CD4-positive, alpha-beta T cell (primary cell): ENCODE measurements at places on chromosomes 12 and 14. TPM values are rescaled to one million over a fixed set of nuclear protein-coding genes. Genes with fewer than 3 reads are reported as not detected.

Gene PTPRQ
- not detected for total RNA-seq

Gene TOMM20L
- not detected for total RNA-seq

Gene MIP
- total RNA-seq, result not detected

Gene CD163L1
- not detected for total RNA-seq

Gene RND1
- total RNA-seq, result 5.7 TPM

Gene PTPN21
- not detected for total RNA-seq

Gene GAS2L3
- total RNA-seq, result 0.22 TPM

Gene KRT71
- not detected for total RNA-seq

Gene SLC10A1
- not detected for total RNA-seq

Gene TAS2R43
- total RNA-seq, result 3.1 TPM

Gene LRRIQ1
- total RNA-seq, result not detected

Gene KCNC2
- total RNA-seq, result not detected

GRCh38 chr14:91284146-91284790, 39.8 kb upstream of the GPR68 start:
- H3K4me3 ChIP-seq, result no peak overlapping the region
- H3K27me3 ChIP-seq, result no peaks in the 10 kb centered on the region
- H3K27ac ChIP-seq, result no peak overlapping the region
- DNase-seq, result no peak

- peaks cover 4% of the 10 kb centered on the region for H3K27me3 ChIP-seq
- DNase-seq, result no peak
- H3K4me1 ChIP-seq, result no peaks in the 10 kb centered on the region
- no peak overlapping the region for H3K27ac ChIP-seq
- H3K36me3 ChIP-seq, result no peaks in the 10 kb centered on the region
Observed at GRCh38 chr12:98228683-98229539, 286.5 kb upstream of the TMPO start.

- H3K4me1 ChIP-seq, result no peaks in the 10 kb centered on the region
- no peaks in the 10 kb centered on the region for H3K36me3 ChIP-seq
- H3K4me3 ChIP-seq, result no peak overlapping the region
- DNase-seq, result no peak
Observed at GRCh38 chr12:20657496-20657895, 37.6 kb upstream of the SLCO1C1 start.

GRCh38 chr12:113228394-113229028, 7.2 kb downstream of the TPCN1 start:
- no peak for DNase-seq
- H3K27me3 ChIP-seq, result no peaks in the 10 kb centered on the region
- no peak overlapping the region for H3K4me3 ChIP-seq
- H3K4me1 ChIP-seq, result peaks cover 71% of the 10 kb centered on the region
- H3K36me3 ChIP-seq, result peaks cover 53% of the 10 kb centered on the region

- H3K36me3 ChIP-seq, result no peaks in the 10 kb centered on the region
- no peak overlapping the region for H3K27ac ChIP-seq
- H3K4me1 ChIP-seq, result peaks cover 8% of the 10 kb centered on the region
- peak; percentile 84 for DNase-seq
Observed at GRCh38 chr14:51979088-51979709, 10.1 kb upstream of the RTRAF start.

DNA sequence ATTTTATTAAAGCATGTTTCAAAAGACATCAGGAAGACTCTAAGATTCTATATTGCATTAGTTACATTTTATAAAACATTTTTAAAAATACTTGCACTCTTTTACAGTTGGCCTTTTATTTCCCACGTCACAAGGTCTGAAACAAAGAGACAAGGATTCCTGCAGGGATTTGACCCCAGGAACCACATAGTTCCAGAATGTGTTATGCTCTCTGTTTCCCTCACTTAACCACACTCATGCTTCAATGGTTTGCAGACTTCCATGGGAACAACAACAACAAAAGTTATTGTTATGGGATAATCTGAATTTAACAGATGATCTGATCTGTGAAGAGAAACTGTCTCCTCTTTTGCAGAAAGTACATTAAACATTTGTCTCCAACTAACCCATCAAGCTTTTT, 104.3 kb upstream of the PPFIA2 start:
- H3K36me3 ChIP-seq, result no peaks in the 10 kb centered on the region
- H3K4me3 ChIP-seq, result no peak overlapping the region
- no peak for DNase-seq
- no peaks in the 10 kb centered on the region for H3K4me1 ChIP-seq
- H3K27me3 ChIP-seq, result no peaks in the 10 kb centered on the region

DNA sequence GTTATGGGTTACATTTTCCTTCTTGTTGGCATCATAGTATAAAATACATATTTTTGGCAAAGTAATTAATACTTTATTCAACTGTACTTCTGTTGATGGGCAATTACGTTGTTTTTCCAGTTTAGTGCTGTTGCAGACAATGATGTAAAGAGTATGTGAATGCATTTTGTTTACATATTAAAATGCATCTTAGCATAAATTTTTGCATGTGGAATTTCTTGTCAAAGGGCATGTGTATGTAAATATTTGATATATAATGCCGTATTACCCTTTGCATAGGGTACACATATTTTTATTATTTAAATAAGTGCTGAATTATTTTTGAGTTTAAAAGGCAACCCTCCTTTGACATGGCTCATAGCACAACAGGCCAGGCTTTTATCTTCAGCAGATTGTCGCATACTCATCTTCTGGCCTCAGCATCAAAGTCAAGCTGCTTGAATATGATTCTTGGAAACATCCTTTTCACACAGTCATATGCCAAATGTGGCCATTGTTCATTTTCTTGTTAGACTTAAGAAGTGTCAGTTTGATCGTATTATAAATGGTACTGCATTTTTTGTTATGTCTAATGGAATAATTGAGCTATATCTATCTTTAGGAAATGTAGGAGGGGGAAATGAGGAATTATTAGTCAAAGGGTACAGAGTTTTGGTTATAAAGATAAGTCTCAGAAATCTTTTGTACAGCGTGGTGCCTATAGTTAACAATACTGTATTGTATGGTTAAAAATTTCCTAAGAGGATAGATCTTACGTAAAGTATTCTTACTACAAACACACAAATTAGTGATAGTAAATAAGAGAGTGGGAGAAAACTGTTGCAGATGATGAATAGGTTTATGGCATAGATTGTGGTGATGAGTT, 138.5 kb downstream of the FUT8 start:
- H3K36me3 ChIP-seq, result no peaks in the 10 kb centered on the region
- H3K27me3 ChIP-seq, result no peaks in the 10 kb centered on the region
- no peak overlapping the region for H3K4me3 ChIP-seq
- DNase-seq, result no peak
- no peaks in the 10 kb centered on the region for H3K4me1 ChIP-seq
- no peak overlapping the region for H3K27ac ChIP-seq

- no peaks in the 10 kb centered on the region for H3K27me3 ChIP-seq
- no peak overlapping the region for H3K27ac ChIP-seq
- no peak for DNase-seq
- H3K4me3 ChIP-seq, result no peak overlapping the region
- H3K4me1 ChIP-seq, result no peaks in the 10 kb centered on the region
- no peaks in the 10 kb centered on the region for H3K36me3 ChIP-seq
Observed at GRCh38 chr14:72545411-72546311, 348.2 kb downstream of the DPF3 start.

DNA sequence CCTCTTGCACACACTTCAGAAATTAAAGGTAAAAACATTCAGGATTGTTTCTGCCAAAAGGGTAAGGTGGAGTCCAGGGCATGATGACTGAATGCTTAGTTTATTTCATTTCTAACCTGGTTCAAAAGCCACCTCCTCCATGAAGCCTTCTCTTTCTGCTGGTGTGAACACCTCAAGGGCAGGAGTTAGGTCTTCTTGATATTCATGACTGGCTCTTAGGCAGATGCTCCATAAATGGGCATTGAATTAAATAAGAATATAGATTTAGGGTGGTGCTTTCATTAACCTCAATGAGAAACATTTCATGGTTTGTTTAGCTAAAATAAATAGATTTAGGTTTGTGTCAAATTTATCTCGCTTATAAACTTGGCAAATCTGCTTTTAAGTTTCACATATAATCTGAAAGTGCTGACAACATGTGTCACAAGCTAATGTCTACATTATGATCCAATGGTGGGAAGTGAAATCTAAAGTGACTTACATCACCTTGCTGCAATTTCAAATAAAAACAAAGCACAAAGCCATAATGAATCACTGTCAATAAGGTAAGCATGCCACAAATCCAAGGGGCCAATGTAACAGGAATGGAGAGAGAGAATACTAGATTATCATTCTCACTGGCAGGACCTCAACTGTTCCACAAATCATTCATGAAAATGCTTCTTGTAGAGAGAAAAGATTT, 72.7 kb upstream of the GRIP1 start:
- H3K27me3 ChIP-seq, result no peaks in the 10 kb centered on the region
- H3K27ac ChIP-seq, result no peak overlapping the region
- H3K4me1 ChIP-seq, result no peaks in the 10 kb centered on the region
- no peaks in the 10 kb centered on the region for H3K36me3 ChIP-seq
- H3K4me3 ChIP-seq, result no peak overlapping the region

DNA sequence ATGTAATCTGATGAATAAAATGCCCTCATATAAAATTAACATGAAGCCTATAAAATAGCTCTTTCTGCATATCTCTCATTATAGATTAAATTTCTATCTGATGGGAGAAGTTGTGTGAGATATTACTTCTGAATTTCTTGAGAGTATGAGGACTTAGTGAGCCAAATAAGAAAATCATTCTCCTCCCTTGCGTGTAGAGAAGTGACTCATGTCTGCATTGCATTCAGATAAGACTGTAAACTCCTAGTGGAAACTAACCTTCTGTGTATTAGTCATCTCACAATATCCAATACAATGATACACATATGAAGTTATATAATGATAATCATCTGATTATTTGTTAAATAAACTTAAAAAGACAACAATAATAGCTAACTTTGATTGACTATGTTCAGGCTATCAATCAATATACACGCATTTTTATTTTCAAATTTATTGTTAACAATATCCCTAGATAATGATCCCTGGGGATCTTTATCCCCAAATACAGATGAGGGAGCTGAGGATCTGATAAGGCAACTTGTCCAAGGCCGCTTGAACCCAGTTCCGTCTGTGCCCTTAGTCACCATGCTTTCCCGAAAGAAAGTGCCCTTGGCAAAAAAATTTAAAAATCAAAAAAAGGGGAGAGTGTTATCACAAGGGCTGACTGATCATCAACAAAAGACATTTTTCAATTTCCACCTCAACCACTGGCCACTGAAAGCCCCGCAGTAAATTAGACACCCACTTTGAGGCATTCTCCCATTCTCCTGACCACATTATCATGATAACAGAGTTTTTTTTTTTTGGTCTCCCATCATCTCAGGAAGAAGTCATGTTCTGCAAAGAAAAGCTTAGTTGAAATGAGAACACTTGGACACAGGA, 189.2 kb upstream of the RASSF8 start:
- DNase-seq, result no peak
- no peaks in the 10 kb centered on the region for H3K4me1 ChIP-seq
- no peak overlapping the region for H3K27ac ChIP-seq
- H3K4me3 ChIP-seq, result no peak overlapping the region
- no peaks in the 10 kb centered on the region for H3K36me3 ChIP-seq

GRCh38 chr12:124449623-124450375, 117.6 kb downstream of the NCOR2 start:
- H3K4me3 ChIP-seq, result no peak overlapping the region
- no peaks in the 10 kb centered on the region for H3K27me3 ChIP-seq
- peaks cover 55% of the 10 kb centered on the region for H3K4me1 ChIP-seq
- DNase-seq, result no peak

- H3K4me3 ChIP-seq, result no peak overlapping the region
- peaks cover 67% of the 10 kb centered on the region for H3K36me3 ChIP-seq
- H3K27ac ChIP-seq, result no peak overlapping the region
- no peaks in the 10 kb centered on the region for H3K27me3 ChIP-seq
Observed at GRCh38 chr12:39574378-39574777, 45.2 kb downstream of the ABCD2 start.

DNA sequence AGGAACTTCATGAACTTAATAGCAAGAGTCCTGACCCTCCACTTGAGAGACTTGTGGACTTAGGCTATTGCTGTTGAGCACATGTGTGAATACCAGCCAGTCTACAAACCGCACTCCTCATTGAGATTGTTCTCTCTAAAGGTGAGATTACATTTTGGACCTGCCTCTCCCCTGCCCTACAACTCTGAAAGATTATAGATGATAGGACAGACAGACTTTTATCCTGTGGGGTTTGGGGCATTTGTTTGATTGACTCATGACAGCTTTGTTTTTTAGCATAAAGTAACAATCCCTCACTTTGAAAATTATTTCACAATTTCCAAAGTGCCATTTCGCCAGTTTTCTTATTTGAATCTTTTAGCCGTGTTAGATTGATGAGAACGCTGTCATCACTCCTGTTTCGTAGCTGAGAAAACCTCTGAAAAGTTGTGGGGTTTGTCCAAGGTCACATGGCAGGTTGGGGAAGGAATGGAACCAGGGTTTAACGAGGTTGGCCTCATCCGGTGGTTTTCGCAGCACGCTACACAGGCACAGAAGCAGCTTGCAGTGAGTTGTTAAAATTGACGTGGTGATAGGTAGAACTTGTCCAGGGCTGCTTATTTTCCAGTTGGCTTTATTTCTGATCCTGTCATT, 836 bp downstream of the EVL start:
- H3K4me1 ChIP-seq, result peaks cover 65% of the 10 kb centered on the region
- H3K27ac ChIP-seq, result peak overlapping the region; percentile 96
- peaks cover 25% of the 10 kb centered on the region for H3K36me3 ChIP-seq
- peak overlapping the region; percentile 77 for H3K4me3 ChIP-seq
- peak; percentile 70 for DNase-seq

GRCh38 chr12:22860926-22861325, 236.0 kb downstream of the ETNK1 start:
- H3K36me3 ChIP-seq, result no peaks in the 10 kb centered on the region
- H3K27me3 ChIP-seq, result no peaks in the 10 kb centered on the region
- no peak overlapping the region for H3K27ac ChIP-seq
- DNase-seq, result no peak

- DNase-seq, result no peak
- H3K4me3 ChIP-seq, result no peak overlapping the region
- peaks cover 2% of the 10 kb centered on the region for H3K4me1 ChIP-seq
- no peak overlapping the region for H3K27ac ChIP-seq
- H3K36me3 ChIP-seq, result no peaks in the 10 kb centered on the region
- no peaks in the 10 kb centered on the region for H3K27me3 ChIP-seq
Observed at GRCh38 chr14:34318014-34318413, 144.0 kb downstream of the SPTSSA start.

- no peaks in the 10 kb centered on the region for H3K36me3 ChIP-seq
- no peak for DNase-seq
- no peaks in the 10 kb centered on the region for H3K27me3 ChIP-seq
- no peaks in the 10 kb centered on the region for H3K4me1 ChIP-seq
Observed at GRCh38 chr12:18045446-18045992, 44.5 kb downstream of the RERGL start.

- no peaks in the 10 kb centered on the region for H3K27me3 ChIP-seq
- H3K27ac ChIP-seq, result no peak overlapping the region
- no peak for DNase-seq
- no peaks in the 10 kb centered on the region for H3K36me3 ChIP-seq
- H3K4me1 ChIP-seq, result no peaks in the 10 kb centered on the region
Observed at GRCh38 chr12:127761880-127762279, 505.1 kb upstream of the TMEM132C start.

GRCh38 chr14:22657861-22658260, 13.7 kb upstream of the OR6J1 start:
- no peaks in the 10 kb centered on the region for H3K4me1 ChIP-seq
- no peaks in the 10 kb centered on the region for H3K36me3 ChIP-seq
- no peak for DNase-seq
